ENCODE measurements at places on chromosomes 13 and 19. TPM values are rescaled to one million over a fixed set of nuclear protein-coding genes. Genes with fewer than 3 reads are reported as not detected.

SYT5 gene
- total RNA-seq: not detected

LRRC63 gene
- total RNA-seq: 0.31 TPM

- no peaks in the 10 kb centered on the region for H3K36me3 ChIP-seq
- H3K27ac ChIP-seq: no peak overlapping the region
- H3K4me1 ChIP-seq: no peaks in the 10 kb centered on the region
- no peaks in the 10 kb centered on the region for H3K27me3 ChIP-seq
- H3K4me3 ChIP-seq: no peak overlapping the region
- DNase-seq: no peak
Observed at GRCh38 chr13:38121267-38121666, 228.4 kb upstream of the UFM1 start.

GRCh38 chr19:35862528-35862927 is 5.8 kb downstream of the KIRREL2 start:
- H3K4me3 ChIP-seq: no peak overlapping the region
- H3K27me3 ChIP-seq: no peaks in the 10 kb centered on the region
- no peak overlapping the region for H3K27ac ChIP-seq
- no peak for DNase-seq
- no peaks in the 10 kb centered on the region for H3K4me1 ChIP-seq

EIF3K gene
- 259 TPM for total RNA-seq

KRTDAP gene
- total RNA-seq: not detected

DNA sequence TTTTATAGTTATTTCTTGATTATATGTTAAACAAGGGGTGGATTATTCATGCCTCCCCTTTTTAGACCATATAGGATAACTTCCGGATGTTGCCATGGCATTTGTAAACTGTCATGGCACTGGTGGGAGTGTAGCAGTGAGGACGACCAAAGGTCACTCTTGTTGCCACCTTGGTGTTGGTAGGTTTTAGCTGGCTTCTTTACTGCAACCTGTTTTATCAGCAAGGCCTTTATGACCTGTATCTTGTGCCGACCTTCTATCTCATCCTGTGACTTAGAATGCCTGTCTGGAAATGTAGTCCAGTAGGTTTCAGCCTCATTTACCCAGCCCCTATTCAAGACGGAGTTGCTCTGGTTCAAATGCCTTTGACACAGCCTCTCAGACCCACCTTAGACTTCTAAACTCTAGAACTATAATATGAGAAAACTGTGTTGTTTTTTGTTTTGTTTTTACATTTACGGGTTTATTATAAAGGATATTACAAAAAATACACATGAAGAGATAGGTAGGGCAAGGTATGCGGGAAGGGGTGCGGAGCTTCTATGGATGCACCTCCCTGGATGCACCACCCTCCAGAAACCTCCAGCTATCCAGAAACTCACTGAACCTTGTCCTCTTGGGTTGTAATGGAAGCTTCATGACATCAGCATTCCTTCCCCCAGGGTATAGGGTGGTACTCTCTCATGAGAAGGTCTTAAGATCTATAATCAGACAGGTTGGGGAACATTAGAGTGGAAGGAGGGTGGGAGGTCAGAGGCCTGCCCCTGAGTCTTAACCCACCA is 15.8 kb upstream of the SPRYD7 start:
- H3K36me3 ChIP-seq: no peaks in the 10 kb centered on the region
- H3K4me3 ChIP-seq: no peak overlapping the region
- no peak overlapping the region for H3K27ac ChIP-seq
- no peak for DNase-seq
- H3K4me1 ChIP-seq: no peaks in the 10 kb centered on the region

DNA sequence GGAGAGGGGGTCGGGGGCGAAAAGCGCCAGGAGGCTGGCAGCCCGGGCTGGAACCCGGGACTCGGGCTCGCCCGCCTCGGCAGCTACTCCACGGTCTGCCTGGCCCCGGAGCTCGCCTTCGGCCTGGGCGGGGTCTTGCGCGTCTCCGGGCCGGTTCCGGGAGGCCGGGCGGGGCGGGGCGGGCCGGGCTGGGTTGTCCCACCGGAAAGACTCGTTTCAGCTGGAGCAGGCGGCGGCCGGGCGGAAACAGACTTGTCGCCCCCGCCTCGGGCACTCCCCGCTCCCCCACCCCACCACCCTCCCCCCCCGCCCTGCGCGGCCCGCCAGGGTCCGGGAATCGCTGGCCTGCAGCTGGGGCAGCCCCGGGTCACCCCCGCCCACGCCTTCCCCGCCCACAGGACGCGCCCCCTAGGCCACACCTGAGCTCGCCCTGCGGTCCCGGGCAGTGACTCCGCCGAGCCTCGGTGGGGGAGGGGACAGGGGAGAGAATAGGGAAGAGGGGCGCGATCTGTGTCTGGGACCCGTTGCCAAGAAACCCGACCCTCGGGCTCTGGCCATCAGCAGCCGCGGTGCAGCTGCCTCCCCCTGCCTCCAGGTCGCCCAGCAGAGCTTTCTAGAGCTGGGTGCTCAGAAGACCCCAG is 109.4 kb downstream of the KCTD15 start:
- no peaks in the 10 kb centered on the region for H3K27me3 ChIP-seq
- H3K27ac ChIP-seq: peak overlapping the region; percentile 70
- H3K4me3 ChIP-seq: peak overlapping the region; percentile 63
- no peaks in the 10 kb centered on the region for H3K36me3 ChIP-seq

GRCh38 chr19:11256189-11256588 is 6.1 kb downstream of the DOCK6 start:
- H3K27ac ChIP-seq: no peak overlapping the region
- no peaks in the 10 kb centered on the region for H3K27me3 ChIP-seq

DNA sequence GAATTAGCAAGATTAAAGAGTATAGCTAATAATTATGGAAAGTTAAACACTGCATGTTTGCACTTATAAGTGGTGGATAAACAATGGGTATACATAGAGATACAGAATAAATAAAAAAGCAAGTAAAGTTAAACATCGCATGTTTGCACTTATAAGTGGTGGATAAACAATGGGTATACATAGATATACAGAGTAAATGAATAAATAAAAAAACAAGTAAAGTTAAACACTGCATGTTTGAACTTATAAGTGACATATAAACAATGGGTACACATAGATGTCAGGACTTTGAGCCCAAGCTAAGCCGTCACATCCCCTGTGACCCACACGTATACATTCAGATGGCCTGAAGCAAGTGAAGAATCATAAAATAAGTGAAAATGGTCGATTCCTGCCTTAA is 1533.3 kb upstream of the SPRY2 start:
- no peaks in the 10 kb centered on the region for H3K4me1 ChIP-seq
- no peaks in the 10 kb centered on the region for H3K36me3 ChIP-seq
- H3K27ac ChIP-seq: no peak overlapping the region
- H3K4me3 ChIP-seq: no peak overlapping the region

NBEA gene
- total RNA-seq: 14.6 TPM

- H3K4me3 ChIP-seq: no peak overlapping the region
- H3K27me3 ChIP-seq: no peaks in the 10 kb centered on the region
- DNase-seq: no peak
- H3K4me1 ChIP-seq: no peaks in the 10 kb centered on the region
- no peak overlapping the region for H3K27ac ChIP-seq
Observed at GRCh38 chr19:54041969-54042606, 21.6 kb downstream of the VSTM1 start.

GARIN5A gene
- 2.0 TPM for total RNA-seq

DNA sequence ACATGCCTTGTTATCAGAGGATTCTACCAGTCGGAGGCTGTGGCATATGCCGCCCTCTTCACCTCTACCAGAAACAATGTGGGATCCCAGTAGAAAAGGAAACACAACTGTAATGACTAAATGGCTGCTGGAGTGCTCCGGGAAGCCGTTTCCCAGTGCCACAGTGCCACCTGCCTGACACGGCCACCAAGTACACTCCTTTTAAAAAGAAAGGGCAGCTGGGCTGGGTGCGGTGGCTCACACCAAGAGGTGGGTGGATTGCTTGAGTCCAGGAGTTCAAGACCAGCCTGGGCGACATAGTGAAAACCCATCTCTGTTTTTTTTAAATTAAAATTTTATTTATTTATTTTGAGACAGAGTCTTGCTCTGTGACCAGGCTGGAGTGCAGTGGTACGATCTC is 67.3 kb downstream of the TRPM4 start:
- no peak overlapping the region for H3K27ac ChIP-seq
- no peak overlapping the region for H3K4me3 ChIP-seq
- DNase-seq: no peak
- H3K4me1 ChIP-seq: no peaks in the 10 kb centered on the region
- H3K27me3 ChIP-seq: no peaks in the 10 kb centered on the region
- no peaks in the 10 kb centered on the region for H3K36me3 ChIP-seq

EPS8L1 gene
- total RNA-seq: 95.0 TPM

GRCh38 chr13:48181482-48182145 is 51.4 kb upstream of the ITM2B start:
- DNase-seq: no peak
- H3K27ac ChIP-seq: no peak overlapping the region
- H3K36me3 ChIP-seq: no peaks in the 10 kb centered on the region
- H3K27me3 ChIP-seq: no peaks in the 10 kb centered on the region
- no peak overlapping the region for H3K4me3 ChIP-seq
- no peaks in the 10 kb centered on the region for H3K4me1 ChIP-seq

CIRBP gene
- total RNA-seq: 533 TPM

DNA sequence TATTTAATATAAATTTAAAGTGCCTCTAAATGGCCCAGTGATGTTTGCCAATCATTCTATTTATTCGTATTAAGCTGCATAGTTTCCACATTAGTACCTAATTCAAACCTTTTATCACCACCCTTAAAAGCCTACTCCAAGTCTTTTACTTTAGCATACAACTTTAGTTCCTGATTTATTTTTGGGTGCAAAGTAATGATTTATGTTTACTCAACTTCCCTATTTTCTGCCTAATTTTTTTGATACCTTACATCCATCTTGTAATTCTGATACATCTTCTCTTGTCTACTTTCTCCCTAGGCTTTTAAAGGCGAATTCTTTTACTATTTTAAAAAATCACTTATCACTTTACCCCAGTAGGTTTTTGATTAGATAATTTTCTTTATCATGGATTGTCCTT is 2651.1 kb upstream of the PCDH20 start:
- H3K4me3 ChIP-seq: no peak overlapping the region
- no peak overlapping the region for H3K27ac ChIP-seq
- H3K36me3 ChIP-seq: no peaks in the 10 kb centered on the region
- H3K4me1 ChIP-seq: no peaks in the 10 kb centered on the region

- H3K27me3 ChIP-seq: no peaks in the 10 kb centered on the region
- H3K4me1 ChIP-seq: no peaks in the 10 kb centered on the region
- H3K36me3 ChIP-seq: no peaks in the 10 kb centered on the region
- H3K27ac ChIP-seq: no peak overlapping the region
- no peak for DNase-seq
- no peak overlapping the region for H3K4me3 ChIP-seq
Observed at GRCh38 chr19:14577264-14577663, 5.4 kb upstream of the NDUFB7 start.

B3GNT8 gene
- 4.4 TPM for total RNA-seq

DNA sequence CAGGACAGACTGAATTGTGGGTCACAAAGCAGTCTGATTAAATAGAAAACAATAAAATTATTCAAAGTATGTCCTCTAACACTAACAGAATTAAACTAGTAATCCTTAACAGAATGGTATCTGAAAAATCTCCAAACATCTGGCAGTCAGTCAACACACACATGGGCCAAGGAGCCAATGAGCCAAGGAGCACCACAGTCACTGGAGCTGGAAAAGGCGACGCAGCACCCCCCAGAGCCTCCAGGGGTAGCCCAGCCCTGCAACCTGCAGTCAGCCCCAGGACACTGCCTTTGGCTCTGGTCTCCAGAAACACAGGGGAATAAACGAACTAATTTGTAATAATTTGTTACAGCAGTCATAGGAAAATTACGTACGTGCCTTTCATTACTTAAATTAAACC is 12.3 kb downstream of the TUBGCP3 start:
- H3K4me3 ChIP-seq: no peak overlapping the region
- peak overlapping the region; percentile 1 for H3K27ac ChIP-seq
- no peaks in the 10 kb centered on the region for H3K36me3 ChIP-seq
- no peaks in the 10 kb centered on the region for H3K27me3 ChIP-seq
- no peak for DNase-seq

DNA sequence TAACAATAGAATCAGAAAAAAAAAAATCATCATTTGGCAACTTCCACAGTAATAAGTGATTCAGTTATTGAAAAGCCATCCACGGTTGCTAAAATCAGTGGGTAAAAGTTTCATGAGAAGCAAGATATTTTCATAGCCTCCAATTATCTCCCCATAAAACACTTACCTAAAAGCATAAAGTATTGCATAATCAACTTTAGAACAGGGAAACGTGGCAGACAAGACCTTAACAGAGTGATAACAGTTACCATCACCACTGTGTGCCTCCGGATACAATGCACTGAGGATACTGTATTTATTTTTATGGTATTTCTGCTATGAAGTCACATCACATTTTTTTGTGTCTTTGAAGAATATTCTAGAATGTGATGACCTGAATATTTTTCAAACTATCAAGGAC is 37.0 kb downstream of the ABCC4 start:
- H3K36me3 ChIP-seq: no peaks in the 10 kb centered on the region
- H3K27me3 ChIP-seq: no peaks in the 10 kb centered on the region
- H3K27ac ChIP-seq: no peak overlapping the region
- no peak overlapping the region for H3K4me3 ChIP-seq
- no peak for DNase-seq
- H3K4me1 ChIP-seq: peaks cover 4% of the 10 kb centered on the region

DNA sequence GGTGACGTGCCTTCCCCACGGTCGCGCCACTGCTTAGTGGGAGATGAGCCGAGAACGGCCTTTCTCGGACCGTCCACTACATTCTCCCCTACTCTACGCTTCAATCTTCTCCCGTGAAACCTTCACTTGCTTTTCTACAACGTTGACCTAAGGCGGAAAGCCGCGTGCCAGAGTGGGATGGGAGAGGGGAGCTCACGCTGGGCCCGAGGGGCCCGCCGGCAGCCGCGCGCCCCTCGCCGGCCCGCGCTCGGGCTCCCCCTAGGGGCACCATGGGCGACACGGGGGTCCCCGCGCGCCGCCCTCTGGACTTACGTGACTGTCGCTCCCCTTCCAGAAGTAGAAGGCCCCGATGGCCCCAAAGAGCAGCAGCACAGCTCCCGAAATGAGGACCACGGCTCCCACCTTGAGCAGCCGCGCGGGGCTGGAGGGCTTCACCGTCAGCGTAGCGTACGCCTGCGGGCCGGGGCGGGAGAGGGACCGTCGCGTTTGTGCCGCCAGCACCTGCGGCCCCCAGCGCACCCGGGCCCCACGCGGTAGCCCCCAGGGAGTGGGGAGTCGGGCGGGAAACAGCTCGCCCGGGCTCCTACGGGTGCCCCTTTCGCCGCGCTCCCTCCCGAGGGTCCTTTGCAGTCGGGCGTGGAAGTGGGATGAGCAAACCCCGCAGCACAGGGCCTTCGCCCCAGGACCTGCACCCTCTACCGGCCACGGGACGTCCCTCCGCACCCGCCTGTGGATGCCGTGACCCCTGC is 727 bp downstream of the CNMD start:
- peaks cover 9% of the 10 kb centered on the region for H3K27me3 ChIP-seq
- H3K4me1 ChIP-seq: no peaks in the 10 kb centered on the region
- peak; percentile 71 for DNase-seq
- peak overlapping the region; percentile 10 for H3K4me3 ChIP-seq

UHRF1 gene
- 3.1 TPM for total RNA-seq

- no peak overlapping the region for H3K27ac ChIP-seq
- H3K4me1 ChIP-seq: no peaks in the 10 kb centered on the region
- H3K4me3 ChIP-seq: no peak overlapping the region
- H3K36me3 ChIP-seq: no peaks in the 10 kb centered on the region
- no peaks in the 10 kb centered on the region for H3K27me3 ChIP-seq
Observed at GRCh38 chr13:112003396-112003795, 63.6 kb upstream of the SOX1 start.

All from kidney (tissue), 22 donors.